Amniotic stem cell (primary cell): ENCODE measurements at places on chromosomes 13 and 19.

- DNase-seq = no peak
Observed at GRCh38 chr19:18229474-18229873, 3.2 kb upstream of the PDE4C start.

DNA sequence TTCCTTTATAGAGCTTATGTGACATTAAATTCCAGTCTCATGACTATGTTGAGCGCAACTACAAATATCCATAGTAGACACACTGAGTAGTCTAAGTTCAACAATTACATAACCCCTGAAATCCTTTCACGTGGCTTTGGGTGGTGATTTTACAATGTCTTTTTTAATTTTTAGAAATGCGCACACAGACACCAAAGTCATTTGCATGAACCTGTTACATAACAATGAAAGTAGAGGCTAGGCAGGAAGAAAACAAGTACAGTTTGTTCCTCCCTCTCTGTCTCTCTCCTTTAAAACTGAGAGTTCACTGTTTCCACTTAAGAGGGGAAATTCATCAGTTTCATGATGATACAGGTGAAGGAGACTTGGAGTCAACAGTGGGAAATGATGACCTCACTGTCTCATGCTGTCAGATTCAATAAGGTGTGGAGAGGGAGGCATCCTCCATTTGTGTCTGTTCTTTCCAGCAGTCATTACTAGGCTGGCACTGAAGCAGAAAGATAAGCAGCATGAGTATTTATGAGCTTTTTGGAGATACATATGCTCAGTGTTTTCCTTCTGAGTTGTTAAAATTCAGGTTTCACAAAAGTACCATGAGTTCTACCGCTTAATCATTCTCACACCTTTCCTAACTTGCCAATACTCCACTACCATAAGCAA, 201.8 kb downstream of the LHFPL6 start:
- DNase-seq = no peak

DNA sequence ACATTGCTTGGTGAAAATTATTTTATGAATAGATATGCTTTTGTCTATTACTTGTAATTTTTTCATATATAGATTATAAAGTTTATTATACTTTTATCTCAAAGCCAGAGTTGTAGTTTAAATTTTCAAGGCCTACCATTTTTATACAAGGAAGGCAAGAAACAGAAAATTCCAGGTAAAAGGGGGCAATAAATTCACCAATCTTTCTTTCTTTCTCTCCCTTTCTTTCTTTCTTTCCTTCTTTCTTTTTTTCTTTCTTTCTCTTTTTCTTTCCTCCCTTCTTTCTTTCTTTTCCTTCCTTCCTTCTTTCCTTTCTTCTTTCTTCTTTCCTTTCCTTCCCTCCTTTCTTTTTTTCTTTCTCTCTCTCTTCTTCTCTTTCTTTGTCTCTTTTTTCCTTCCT, 529.4 kb downstream of the PCDH17 start:
- DNase-seq = no peak

GRCh38 chr13:73602295-73602694, 531.9 kb downstream of the KLF12 start:
- no peak for DNase-seq

DNA sequence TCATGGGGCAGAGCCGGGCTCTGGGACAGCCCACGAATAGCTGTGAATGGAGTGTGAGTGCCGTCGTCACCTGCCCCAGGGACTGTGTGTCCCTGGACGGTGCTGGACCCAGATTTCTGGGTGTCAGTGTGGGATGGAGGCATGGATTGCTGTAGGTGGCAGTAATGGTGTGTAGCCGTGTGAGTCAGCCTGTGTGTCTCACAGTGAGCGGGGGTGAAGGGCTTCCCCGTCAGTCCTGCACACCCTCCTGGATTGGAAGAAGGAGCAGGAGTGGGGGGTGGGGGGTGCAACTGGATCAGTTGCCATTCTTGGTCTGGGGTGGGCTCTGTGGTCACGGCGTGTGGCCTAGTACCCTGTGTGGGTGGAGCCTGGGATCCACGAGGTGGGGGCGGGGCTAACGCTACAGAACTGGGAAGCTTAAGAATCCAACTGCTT, 6.5 kb upstream of the LTBP4 start:
- no peak for DNase-seq

GRCh38 chr19:4233282-4233853, 4.0 kb downstream of the EBI3 start:
- DNase-seq = no peak

- no peak for DNase-seq
Observed at GRCh38 chr19:7527516-7528191, 5.2 kb downstream of the MCOLN1 start.

DNA sequence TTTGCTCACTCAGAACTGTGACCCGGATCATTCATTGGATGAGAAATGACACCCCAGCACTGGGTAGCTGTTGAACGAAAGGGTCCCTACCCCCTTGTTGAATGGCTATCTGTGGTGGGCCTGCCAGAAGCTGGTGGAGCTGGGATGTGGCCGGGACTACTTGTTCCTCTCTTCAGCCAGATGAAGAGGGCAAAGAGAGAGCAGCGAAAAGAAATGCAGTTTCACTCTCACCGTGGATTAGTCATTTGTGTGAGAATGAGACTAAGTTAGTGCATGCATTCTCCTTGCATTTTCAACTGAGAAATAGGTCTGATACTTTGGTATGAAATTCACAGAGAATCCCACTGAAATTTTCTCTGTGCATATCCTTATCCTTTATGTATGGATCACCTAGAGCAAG, 553.1 kb downstream of the IRS2 start:
- DNase-seq = no peak

DNA sequence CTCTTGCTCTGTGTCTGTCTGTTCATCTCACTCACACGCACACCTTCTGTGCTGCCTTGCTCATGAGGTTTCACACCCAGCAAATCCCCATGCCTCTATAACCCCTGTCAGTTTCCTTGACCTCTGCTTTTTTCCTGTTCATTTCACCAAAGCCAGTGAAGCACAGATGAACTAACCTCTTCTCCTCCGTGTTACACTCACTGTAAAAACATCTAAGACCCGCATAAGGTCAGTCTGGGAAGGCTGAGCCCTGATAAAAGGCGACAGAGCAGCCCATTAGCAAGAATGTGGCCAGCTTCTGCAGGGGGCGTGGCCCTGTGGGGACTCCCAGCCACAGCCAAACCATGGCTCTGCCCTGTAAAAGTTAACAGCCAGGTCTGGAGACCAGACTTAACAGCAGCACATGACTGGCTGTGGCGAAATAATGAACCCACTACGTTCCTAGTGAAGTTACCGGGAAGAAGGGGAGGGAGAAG, 42.8 kb upstream of the NPAS1 start:
- DNase-seq = no peak
